Activated naive CD4-positive, alpha-beta T cell treated with Interleukin-2 at 50 U/mL for 16 hours (primary cell): ENCODE measurements at places on chromosomes 11 and 22.

- no peak for DNase-seq
Measured at GRCh38 chr22:49368976-49369725, 458.5 kb downstream of the BRD1 start.

GRCh38 chr11:63919267-63920125, 2.5 kb upstream of the RCOR2 start:
- DNase-seq = no peak

GRCh38 chr22:27107824-27108223, 450.4 kb downstream of the MIAT start:
- no peak for DNase-seq

GRCh38 chr11:126426820-126427749, 71.6 kb downstream of the ST3GAL4 start:
- DNase-seq = no peak

GRCh38 chr11:102111787-102112508, 1.7 kb downstream of the YAP1 start:
- peak; percentile 4 for DNase-seq

DNA sequence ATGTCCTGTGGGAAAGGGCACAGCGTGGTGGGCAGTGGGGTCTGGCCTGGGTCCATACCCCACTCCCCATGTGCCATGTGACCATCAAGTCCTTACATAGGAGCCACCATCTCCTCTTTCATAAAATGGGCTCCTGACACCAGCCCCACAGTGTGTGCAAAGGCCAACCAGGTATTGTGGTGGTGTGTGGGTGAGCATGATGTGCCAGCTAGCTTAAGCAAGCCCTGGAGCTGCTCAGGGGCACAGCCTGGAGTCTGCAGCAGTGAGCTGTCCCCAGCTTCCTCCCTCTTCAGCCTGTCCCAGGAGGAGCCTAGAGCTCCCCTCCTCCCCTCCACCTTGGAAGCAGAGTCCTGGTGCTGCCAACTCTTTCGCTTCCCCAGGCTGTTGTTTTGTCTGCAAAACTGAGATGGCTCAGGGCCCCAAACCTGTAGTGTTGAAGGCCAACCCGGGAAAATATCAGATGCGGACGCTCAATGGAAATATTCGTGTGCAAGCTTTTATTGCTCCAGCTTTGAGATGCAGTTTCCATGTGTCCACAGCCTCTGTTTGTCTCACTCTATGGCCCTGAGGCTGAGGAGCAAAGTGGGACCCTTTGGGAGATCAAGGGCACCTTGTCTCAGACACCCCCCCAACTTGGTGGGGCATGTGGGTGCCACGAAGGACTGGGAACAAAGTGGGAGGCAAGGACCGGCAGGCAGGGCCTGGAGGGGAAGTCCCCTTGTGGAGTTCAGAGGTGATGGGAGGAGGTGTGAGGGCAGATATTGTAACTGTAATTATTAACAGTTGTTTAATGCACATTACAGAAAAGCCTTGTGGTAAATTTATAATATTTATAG, 92.6 kb downstream of the CTTN start:
- DNase-seq = no peak
